ENCODE measurements at places on chromosomes 7 and 10.

- no peak for DNase-seq
These were observed 74.8 kb downstream of the LCOR start for GRCh38 chr10:96906864-96907263.

DNA sequence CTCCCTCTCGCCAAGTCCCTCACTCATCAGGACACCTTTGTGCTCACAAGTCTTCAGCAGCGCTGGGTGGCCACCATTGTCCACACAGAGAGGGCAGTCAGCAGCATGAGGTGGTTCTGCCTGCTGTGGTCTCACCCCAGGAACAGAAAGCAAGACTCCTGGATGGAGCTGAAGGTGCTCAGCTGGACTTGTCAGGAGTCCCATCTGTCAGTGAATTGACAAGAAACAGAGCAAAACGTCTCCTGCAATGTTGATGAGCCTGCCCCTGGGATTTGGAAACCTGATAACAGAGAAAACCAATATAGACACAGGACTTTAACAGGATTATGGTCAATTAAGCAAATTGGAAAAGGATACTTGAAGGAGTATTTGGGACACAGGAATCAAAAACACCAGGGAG is 122.2 kb upstream of the PRSS58 start:
- no peak for DNase-seq

GRCh38 chr7:137981668-137982067 is 20.2 kb downstream of the CREB3L2 start:
- no peak for DNase-seq

- no peak for DNase-seq
These were observed 22.1 kb upstream of the OPN4 start for GRCh38 chr10:86632009-86632800.

GRCh38 chr10:61973906-61974305 is 72.4 kb downstream of the ARID5B start:
- DNase-seq, result no peak

DNA sequence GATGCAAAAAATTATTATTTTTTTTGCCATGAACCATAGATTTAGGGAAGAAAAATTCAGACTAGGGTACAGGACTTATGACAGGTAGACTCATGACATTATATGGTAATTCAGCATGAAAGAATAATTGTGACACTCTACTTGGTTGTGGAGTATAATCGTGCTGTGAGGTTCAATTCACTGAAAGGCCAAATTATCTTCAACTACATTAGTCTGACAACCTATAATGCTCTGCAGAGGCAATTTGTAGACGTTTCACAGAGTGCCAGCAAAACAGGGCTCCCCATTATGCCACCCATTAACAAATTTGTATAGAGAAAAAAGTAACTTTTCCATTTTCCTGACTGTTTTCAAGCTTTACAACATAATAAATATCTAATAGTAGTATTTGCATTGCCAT is 292.6 kb downstream of the LRMDA start:
- DNase-seq, result no peak

Measured in effector CD8-positive, alpha-beta T cell (primary cell).